ENCODE measurements at places on chromosomes 13 and 19. TPM values are rescaled to one million over a fixed set of nuclear protein-coding genes. Genes with fewer than 3 reads are reported as not detected.

The NLRP9 gene
- total RNA-seq = not detected

The ZNF540 gene
- 0.13 TPM for total RNA-seq

GRCh38 chr19:27746691-27747380 lies 1466.1 kb downstream of the UQCRFS1 start:
- DNase-seq = no peak

GRCh38 chr19:44772959-44773358 lies 4.7 kb upstream of the CBLC start:
- no peak for DNase-seq

DNA sequence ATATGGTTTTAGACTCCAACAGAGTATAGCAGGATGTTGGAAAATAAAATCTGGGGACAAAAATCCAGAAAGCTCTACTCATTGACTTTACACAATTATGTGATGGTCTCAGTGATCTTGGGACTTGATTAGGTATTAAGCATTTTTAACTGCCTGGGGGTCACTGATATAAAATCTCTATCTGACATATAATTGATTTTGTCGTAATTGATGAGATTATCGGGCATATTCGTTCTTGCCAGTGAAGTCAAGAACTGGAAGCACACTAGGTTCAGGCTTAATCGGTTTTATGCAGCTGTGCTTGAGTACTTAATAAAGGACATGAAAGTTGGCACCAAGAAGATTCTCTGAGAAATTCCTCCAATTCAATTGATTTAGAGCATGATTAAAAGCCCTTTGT lies 390.7 kb downstream of the DCT start:
- no peak for DNase-seq

Measured in pulmonary artery endothelial cell (primary cell).